ENCODE measurements at places on chromosomes 2 and 18.

DNA sequence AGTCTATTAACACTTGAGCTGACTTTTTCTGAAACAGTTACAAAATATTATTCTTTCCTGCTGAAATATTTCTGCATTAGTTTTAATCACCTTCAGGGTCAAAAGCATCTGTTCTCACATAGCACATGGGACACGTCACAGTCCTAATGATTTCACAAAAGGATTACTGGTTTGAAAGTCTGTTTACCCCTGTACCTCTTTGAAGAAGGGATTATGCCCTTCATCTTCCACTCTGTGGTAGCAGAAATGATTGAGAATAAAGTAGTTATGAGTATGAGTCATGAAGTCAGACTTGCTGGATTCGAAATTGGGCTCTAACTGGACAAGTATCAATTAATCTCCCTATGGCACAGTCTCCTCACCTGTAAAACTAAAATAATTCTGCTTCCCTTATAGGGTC, 121.2 kb downstream of the SATB2 start:
- DNase-seq, result peak; percentile 39

GRCh38 chr2:150095361-150096095, 391.9 kb downstream of the RND3 start:
- no peak for DNase-seq

- DNase-seq, result no peak
Observed at GRCh38 chr2:85843543-85843942, 45.2 kb downstream of the ST3GAL5 start.

DNA sequence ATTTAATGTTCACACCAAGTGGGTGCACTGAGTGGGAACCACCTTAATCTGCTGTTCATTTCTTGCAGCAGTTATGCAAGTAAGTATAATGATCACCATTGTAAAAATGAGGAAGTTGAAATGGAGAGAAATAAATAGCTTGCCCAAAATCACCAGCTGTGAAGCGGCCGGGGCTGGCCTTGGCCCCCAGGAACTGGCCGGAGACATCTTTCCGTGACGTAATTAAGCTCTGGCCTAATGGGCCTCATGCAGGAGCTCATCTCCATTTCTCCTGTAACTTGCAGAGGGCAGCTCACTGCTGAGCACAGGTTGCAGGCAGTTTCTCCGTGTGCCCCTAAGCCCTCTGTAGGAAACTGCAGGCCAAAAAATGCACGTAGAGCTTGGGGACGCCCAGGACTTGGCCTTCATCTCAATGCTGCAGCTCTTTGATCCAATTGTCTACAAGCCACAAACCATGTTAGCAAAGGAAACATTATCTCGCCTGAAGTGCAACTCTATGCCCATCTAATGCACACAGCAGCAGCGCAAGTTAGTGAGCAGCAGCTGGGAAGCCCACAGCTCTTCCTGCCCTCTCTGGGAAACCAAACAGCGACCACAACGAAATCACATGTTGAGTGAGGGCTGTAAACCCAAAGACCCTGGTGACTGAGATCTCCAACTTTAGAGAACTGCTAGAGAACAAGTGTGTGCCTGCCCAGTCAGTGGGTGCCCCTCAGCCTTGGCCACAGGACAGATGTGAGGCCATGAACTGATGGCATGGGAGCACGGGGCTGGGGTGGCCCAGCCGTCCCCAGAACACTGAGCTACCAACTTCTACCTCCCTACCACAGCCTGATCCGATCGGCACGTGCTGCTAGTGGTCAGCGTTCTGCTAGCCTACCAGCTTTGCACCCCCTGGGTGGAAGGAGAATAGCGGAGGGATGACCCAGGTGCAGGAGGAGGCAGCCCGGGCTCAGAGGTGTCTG, 28.8 kb downstream of the APCDD1 start:
- no peak for DNase-seq

- DNase-seq, result no peak
Observed at GRCh38 chr18:73136134-73136533, 268.3 kb upstream of the NETO1 start.

DNA sequence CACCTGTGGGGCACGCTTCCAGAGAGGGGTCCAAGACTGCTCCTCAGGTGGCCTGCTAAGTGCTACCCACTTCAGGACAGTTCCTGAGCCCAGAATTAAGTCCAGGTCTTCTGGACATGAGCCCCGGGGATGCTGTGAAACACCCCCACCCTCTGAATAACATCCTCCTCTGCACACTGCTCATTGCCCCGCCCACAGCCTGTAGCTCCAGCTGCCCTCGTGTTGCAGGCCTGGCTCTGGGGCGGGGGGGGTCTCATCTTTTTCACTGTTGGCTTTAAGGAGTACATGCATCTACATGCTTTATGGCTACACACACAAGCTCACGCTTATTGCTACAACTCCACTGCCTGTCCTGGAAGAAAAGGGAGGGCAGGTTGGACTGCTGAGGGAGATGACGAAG, 92.8 kb downstream of the PTGR3 start:
- no peak for DNase-seq

DNA sequence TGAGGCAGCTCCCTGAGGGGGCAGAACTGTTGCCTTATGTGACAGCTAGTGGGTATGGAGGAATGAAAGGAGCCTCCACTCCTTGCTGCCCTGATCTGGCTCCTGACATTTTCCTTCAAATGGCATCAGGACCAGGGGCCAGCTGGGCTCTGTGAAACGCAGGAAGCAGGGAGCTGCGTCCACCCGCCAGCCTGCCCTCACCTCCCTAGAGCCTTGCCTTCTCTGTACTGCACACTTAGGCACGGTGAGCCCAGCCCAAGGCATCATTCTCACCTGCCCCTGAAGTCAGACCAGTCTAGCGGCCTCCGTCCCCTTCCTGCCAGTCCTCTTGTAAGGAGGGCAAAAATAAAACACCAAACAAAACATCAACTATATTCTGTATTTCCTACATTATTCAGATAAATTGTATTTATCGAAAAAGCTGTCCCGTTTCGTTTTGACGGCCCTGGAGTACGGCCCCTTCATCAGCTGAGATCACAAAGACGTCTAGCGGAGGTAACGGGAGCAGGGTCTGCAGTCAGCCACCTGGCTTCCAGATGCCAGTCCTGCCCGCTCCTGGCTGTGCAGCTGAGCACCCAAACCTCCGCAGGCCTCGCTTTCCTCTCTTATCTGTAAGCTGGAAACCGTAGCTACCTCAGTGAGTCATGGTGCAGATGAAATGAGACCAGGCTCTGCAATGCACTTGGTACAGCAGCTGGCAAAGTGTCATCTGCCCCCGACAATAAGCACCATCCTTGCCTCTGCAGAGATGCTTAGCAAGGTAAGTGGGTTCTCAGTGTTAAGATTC, 6.9 kb upstream of the CTDP1 start:
- no peak for DNase-seq

GRCh38 chr2:44130441-44130840, 38.2 kb upstream of the PPM1B start:
- peak; percentile 57 for DNase-seq

DNA sequence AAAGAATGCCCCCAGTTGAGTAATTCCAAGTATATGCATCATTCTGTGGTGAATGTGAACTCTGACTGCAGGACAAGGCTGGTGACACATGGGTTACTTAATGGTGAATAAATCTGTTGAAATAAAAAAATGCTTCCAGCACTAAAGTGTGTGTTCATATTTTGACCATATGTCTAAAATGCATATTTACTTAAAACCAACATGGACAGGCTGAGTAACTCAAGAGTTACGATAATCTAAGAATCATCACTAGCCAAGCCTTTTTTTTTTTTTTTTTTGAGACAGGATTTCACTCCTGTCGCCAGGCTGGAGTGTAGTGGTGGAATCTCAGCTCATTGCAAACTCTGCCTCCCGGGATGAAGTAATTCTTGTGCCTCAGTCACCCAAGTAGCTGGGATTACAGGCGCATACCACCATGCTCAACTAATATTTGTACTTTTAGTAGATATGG, 47.1 kb upstream of the CCBE1 start:
- DNase-seq, result peak; percentile 86

DNA sequence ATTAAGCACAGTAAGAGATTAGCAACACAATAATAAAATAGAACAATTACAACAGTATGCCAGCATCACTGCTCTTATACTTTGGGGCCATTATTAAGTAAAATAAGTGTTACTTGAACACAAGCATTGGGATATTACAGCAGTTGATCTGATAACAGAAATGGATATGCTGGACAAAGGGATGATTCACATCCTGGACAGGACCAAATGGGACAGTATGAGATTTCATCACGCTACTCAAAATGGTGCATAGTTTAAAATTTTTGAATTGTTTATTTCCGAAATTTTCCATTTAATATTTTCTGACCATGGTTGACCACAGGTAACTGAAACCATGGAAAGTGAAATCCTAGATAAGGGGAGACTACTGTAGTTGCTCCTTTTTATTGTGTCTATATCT, 138.2 kb downstream of the UBR3 start:
- DNase-seq, result peak; percentile 12

DNA sequence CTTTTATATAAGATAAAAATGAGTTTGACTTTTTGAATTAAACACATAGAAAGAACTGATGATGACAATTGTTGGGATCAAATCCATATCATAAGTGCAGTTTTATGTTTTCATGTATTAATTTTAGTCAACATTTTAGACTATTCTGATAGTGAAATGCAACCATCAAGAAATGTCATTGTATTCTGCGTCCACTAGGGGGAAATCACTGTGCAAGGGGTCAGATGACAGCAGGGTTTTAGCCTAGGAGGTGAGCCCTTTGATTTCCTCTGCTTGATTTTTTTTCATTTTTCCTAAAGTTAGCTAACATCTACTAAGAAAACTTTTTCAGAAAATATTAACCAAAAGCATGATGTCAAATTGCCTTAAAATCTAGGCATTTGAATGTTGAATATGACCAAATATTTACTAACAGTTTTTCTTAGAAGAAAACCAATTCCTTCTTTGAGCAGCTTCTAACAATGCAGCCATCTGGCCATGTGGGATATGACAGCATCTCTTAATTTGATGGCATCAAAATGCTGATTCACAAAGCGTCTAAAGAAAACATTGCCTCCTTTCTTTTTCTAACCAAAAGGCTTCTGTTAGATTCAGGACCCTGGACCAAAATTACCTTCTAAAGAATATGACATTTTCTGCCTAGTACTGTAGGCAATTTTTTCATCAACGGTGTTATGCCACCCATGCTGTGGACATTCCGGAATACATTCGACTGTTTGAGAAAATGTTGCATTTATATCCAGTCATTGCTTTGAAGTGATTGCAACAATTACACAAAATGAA, 141.5 kb downstream of the SPHKAP start:
- peak; percentile 15 for DNase-seq

DNA sequence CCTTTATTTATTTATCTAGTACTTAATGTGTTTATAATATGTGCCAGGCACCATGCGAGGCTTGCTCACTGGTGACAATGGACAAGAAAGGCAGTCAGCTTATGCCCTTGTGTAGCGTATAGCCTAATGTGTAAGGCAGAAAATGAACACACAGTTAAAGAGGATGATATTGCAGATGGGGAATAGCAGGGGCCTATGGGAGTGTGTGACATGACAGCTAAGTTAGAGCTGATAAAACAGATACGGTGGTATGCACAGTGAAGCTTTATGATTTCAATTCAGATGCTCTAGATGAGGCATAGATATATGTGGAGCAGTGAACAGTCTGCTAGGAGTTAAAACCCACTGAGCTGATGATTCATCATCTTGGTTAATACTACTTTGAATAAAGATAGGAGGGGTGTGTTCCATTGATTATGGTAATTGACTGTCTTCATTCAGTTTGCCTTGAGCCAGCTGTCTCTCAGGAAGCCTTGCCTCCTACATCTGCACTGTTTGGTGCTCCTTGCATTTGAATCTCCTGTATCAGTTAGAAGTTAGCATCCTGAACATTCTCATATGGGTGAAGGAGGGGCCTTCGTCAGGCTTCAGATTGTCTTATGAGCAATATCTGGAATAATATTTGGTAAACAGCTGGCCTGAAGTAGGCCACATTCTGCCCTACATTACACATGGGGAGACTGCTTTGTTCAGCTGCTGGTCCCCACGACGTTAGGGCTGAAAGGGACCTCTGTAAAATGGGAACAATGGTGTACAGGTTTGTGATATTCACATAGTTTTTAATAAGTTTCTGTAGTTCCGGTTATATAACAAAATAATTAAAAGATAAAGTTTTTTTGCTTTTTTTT, 13.2 kb downstream of the MAP4K4 start:
- peak; percentile 41 for DNase-seq

GRCh38 chr2:71671895-71672825, 218.8 kb downstream of the DYSF start:
- DNase-seq, result no peak

- DNase-seq, result no peak
Observed at GRCh38 chr2:40439473-40439872, 12.4 kb downstream of the SLC8A1 start.

DNA sequence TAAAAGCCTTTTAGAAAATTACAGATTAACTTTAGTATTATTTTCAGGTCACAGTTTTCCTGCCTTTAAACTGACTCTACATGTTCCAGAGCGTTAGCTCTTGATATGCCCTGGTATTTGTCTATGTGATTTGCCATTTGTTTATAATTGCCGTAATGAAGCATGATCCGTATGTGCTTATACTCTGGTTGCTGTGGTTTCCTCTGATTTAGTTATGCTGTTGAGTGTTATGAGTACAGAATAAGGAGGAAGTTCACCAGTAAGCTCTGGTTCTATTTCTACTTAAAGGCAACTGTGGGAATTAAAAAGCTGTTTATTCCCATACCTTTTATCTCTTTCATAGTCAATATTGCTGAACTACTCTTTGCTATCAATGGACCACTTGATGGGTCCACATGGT, 123.5 kb downstream of the OSBPL6 start:
- no peak for DNase-seq

- peak; percentile 79 for DNase-seq
Observed at GRCh38 chr2:241217320-241218031, 29.0 kb downstream of the ANO7 start.

DNA sequence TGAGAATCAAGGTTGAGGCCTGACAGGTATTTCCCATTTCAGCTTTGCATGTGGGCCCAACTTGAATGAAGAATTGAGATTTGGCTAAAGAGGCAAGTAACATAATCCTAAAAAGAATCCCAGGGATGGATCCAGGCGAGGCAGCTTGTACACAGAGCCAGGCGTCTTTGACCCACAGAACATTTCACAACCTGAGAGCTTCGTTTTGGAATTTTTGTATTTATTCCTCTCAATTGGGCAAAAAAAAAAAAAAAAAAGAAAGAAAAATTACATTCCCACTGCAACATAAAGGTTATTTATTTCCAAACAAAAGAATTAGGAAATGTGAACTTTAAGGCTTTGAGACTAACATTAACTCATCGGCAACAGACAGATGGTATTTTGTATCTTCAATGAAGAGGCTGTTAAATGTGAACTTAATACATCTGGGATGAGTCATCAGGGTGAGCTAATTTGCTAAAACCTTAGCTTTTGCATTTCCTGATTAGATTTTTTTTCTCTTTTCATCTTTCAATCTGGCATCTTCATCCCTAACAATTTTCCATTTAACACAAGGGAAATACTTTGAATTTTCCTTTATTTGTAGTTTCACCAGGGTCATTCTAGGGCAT, 478.5 kb upstream of the TNP1 start:
- DNase-seq, result peak; percentile 94

- DNase-seq, result no peak
Observed at GRCh38 chr18:21112543-21113105, 1.0 kb upstream of the ROCK1 start.

GRCh38 chr2:10007435-10007834, 35.9 kb upstream of the KLF11 start:
- peak; percentile 48 for DNase-seq

GRCh38 chr2:223264541-223265193, 212.7 kb downstream of the KCNE4 start:
- DNase-seq, result no peak

GRCh38 chr2:47725808-47726207, 57.1 kb upstream of the MSH6 start:
- DNase-seq, result peak; percentile 18

GRCh38 chr2:165203689-165204559, at the start of gene SCN3A:
TSS of gene SCN3A (minus strand) at chr2:165204050. CDS start at chr2:165176394, 27,656 bp downstream.
- peak; percentile 34 for DNase-seq
